Upper lobe of right lung (tissue), 1 donor: ENCODE measurements at places on chromosomes 5 and 9. TPM values are rescaled to one million over a fixed set of nuclear protein-coding genes. Genes with fewer than 3 reads are reported as not detected.
A peak's percentile ranks its signal among the peaks of the same experiment; 100 is the strongest.

DNA sequence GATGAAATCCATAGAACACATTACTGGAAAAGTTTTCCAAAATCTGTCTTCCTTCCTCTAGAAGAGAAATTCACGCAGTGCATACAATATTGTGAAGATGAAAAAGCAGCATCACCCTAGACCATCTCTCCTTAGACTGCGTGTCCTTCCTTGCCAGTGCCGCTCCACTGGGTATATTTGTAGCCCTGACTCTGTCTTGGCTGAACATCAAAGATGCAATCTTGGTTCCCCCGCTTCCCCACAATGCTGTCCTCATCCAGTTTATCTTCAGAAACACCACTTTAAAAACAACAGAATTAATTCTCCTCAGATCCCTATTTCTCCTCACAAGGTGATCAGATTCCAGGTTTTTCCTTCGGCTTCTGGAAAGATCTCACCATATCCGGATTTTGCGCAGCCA, 53.9 kb downstream of the ROR2 start:
- peaks cover 32% of the 10 kb centered on the region for H3K4me1 ChIP-seq
- no peak overlapping the region for H3K27ac ChIP-seq
- H3K36me3 ChIP-seq = no peaks in the 10 kb centered on the region

- H3K36me3 ChIP-seq = no peaks in the 10 kb centered on the region
- no peaks in the 10 kb centered on the region for H3K4me1 ChIP-seq
- DNase-seq = peak; percentile 56
Measured at GRCh38 chr9:134502266-134502791, 139.3 kb upstream of the COL5A1 start.

GRCh38 chr5:1765141-1765879, 34.3 kb downstream of the MRPL36 start:
- no peak overlapping the region for H3K27ac ChIP-seq
- no peaks in the 10 kb centered on the region for H3K4me1 ChIP-seq

DNA sequence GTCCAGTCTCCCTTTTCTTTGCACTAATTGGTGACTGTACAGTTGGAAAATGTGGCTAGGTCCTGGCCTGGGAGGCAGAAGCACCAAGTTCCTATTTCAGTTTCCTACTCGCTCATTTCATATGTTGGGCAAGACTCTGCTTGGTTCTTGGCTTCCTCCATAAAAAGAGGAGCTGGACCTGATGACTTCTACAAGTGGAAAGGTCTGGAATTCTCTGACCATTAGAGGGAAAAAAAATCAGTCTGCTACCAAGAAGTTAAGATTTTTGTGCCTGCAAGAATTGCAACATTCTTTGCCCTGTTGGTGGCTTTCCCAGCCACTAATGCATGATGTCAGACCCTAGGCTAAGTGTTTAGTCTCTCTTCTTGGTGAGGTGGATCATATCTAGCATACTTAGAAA, 91.5 kb downstream of the WDR41 start:
- no peaks in the 10 kb centered on the region for H3K4me1 ChIP-seq
- H3K36me3 ChIP-seq = no peaks in the 10 kb centered on the region
- no peaks in the 10 kb centered on the region for H3K27me3 ChIP-seq
- no peak overlapping the region for H3K27ac ChIP-seq
- H3K4me3 ChIP-seq = no peak overlapping the region

- peaks cover 11% of the 10 kb centered on the region for H3K4me1 ChIP-seq
- no peaks in the 10 kb centered on the region for H3K27me3 ChIP-seq
- H3K36me3 ChIP-seq = peaks cover 13% of the 10 kb centered on the region
- H3K4me3 ChIP-seq = no peak overlapping the region
Measured at GRCh38 chr9:92728831-92729734, 35.5 kb downstream of the BICD2 start.

DNA sequence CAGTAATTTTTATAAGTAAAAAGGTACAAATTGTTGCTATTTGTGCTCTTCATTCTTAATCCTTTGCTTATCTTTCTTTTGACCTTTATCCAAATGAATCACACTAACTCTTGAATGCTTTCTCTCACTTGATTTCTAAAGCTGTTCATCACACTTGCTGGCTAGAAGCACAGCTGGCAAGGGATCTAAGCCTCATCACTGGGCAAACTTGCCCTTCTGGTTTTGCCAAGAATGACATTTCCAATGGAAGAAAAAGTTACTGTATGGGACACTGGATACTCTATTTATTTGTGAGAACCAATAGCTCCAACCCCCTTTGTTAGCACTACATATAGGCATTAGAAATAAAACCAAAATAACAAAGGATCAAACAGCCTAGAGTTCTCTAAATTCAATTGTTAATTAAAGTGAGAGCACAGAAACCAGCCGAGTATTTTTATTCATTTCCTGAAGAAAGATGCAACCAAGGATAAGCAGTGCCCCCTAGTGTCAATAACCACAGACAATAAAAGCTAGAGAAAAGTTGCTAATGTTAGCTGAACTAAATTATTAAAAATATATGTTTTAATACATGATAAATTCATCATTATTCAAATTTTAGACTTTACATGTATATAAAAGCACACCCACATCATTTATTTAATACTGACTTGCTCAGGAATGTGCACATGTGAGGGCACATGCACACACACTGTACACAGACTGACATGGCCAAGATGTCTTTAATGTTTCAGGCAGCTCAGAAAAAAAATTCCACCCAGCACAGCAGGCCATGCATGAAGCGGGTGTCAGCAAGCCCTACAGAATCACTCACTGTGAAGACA, 59.8 kb upstream of the POU5F2 start:
- DNase-seq = no peak
- H3K4me1 ChIP-seq = no peaks in the 10 kb centered on the region
- no peak overlapping the region for H3K4me3 ChIP-seq

DNA sequence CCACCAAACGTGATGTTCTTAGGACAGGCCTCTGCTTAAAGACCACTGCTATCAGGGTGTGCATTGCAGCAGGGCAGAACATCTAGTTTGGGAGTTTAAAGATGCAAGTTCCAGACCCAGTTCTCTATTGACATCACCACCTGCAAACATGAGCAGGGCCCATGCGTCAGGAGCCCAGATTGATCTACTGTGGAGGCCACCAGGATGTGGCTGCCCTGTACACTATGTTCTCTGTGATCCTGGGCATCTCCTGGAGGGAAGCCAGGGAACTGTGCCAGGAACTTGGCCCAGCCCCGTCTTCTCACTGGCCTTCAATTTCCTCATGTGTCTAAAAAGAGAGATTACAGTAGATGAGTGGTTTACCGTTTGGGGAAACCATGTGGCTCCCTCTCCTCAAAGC, 87.1 kb downstream of the PDE6A start:
- peak; percentile 74 for DNase-seq
- H3K27ac ChIP-seq = peak overlapping the region; percentile 61

GRCh38 chr5:124685404-124685930, 61.0 kb downstream of the ZNF608 start:
- H3K27me3 ChIP-seq = no peaks in the 10 kb centered on the region
- peaks cover 11% of the 10 kb centered on the region for H3K4me1 ChIP-seq
- DNase-seq = no peak
- H3K36me3 ChIP-seq = no peaks in the 10 kb centered on the region
- no peak overlapping the region for H3K4me3 ChIP-seq

GRCh38 chr5:50694027-50694590, 27.7 kb downstream of the PARP8 start:
- no peaks in the 10 kb centered on the region for H3K36me3 ChIP-seq
- no peaks in the 10 kb centered on the region for H3K4me1 ChIP-seq
- DNase-seq = no peak
- H3K27me3 ChIP-seq = no peaks in the 10 kb centered on the region
- H3K4me3 ChIP-seq = no peak overlapping the region

GRCh38 chr5:113194591-113194990, 218.0 kb downstream of the DCP2 start:
- no peaks in the 10 kb centered on the region for H3K27me3 ChIP-seq
- H3K27ac ChIP-seq = no peak overlapping the region
- DNase-seq = no peak
- H3K4me1 ChIP-seq = no peaks in the 10 kb centered on the region
- no peak overlapping the region for H3K4me3 ChIP-seq
- H3K36me3 ChIP-seq = no peaks in the 10 kb centered on the region

DNA sequence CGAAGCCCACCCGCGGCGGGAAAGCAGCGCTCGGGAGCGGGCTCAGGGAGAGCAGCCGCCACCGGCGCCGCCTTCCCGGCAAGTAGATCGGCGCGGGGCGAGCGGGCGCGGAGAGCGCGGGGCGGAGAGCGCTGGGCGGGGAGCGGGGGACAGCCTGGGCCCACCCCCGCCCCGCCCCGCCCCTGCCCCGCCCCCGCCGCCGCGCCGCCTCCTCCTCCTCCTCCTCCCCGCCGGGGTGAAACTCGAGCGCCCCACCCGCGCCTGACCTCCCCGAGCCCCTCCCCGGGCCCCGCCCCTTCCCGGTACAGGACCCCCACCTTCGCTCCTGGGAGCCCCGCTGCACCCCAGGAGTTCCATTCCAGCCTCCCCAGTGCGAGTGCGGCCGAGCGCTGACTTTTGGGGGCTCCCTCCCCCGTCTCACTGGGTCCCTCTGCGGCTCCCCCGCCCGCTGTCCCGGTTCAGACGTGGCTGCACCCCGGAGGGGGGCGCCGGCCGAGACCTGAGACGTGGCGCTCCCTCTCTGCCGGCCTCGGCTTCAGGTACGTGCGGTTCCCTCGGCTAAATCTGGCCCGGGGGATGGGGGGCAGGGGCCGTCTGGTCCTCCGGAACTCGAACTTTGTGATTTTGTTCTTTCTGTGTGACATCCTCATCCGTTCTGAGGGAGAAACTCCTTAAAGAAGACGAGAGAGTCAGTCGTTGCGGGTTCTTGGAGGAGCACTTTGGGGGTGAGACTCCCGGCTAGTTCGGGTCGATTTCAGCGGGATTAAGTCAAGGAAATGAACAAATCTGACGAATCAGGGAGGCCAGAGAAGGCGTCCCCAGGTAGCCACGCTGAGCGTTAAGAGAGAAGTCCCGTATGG, at the start of gene SEMA5A:
SEMA5A (minus strand) TSS at position 84 of the 860 bp plus-strand sequence. CDS start 166,129 bp downstream, outside the sequence.
- peak; percentile 90 for DNase-seq
- no peaks in the 10 kb centered on the region for H3K4me1 ChIP-seq
- H3K4me3 ChIP-seq = peak within 1 kb of the TSS; percentile 56
- peaks cover 8% of the 10 kb centered on the region for H3K36me3 ChIP-seq

- H3K4me3 ChIP-seq = no peak overlapping the region
- no peaks in the 10 kb centered on the region for H3K27me3 ChIP-seq
- no peaks in the 10 kb centered on the region for H3K4me1 ChIP-seq
- DNase-seq = no peak
- no peak overlapping the region for H3K27ac ChIP-seq
Measured at GRCh38 chr9:86336058-86336457, 18.2 kb downstream of the TUT7 start.

DNA sequence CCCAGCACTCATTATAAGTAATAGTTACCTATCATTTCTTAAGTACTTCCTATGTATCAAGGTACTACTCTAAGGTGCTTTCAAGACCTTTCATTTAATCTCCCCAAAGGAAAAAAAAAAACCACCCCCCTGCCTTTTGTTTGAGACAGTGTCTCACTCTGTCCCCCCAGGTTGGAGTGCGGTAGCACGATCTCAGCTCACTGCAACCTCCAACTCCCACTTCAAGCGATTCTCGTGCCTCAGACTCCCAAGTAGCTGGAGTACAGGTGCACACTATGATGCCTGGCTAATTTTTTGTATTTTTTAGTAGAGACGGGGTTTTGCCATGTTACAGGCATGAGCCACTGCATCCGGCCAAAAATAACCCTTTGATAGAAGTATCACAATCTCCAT, 29.9 kb downstream of the SERINC5 start:
- H3K27ac ChIP-seq = no peak overlapping the region
- no peaks in the 10 kb centered on the region for H3K27me3 ChIP-seq
- no peak overlapping the region for H3K4me3 ChIP-seq
- DNase-seq = no peak
- peaks cover 10% of the 10 kb centered on the region for H3K4me1 ChIP-seq
- H3K36me3 ChIP-seq = no peaks in the 10 kb centered on the region

DNA sequence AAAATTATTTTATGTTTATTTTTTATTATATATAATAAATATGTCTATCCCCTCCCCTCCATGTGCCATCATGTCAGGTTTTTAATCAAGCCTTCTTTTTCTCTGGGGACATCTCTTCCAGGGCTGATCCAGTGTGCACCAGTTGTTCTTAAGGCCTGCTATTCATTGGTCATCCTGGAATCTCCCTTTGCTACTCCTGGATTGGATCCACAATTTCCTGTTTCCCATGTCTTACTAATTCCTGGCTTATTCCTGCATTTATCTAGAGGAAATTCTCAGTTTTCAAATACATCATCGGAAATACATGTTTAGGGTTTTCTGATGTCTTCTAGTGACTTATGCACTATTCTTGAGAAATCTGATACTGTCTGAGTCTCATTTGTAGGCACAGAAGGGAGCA, 56.8 kb downstream of the ANGPTL2 start:
- H3K36me3 ChIP-seq = no peaks in the 10 kb centered on the region
- H3K4me3 ChIP-seq = no peak overlapping the region
- peaks cover 14% of the 10 kb centered on the region for H3K4me1 ChIP-seq
- DNase-seq = no peak
- H3K27ac ChIP-seq = no peak overlapping the region
- no peaks in the 10 kb centered on the region for H3K27me3 ChIP-seq

GRCh38 chr5:139810341-139811273, 15.0 kb downstream of the PSD2 start:
- DNase-seq = peak; percentile 37
- peaks cover 15% of the 10 kb centered on the region for H3K27me3 ChIP-seq
- H3K4me1 ChIP-seq = no peaks in the 10 kb centered on the region

- H3K27me3 ChIP-seq = peaks cover 5% of the 10 kb centered on the region
- no peak overlapping the region for H3K4me3 ChIP-seq
- no peaks in the 10 kb centered on the region for H3K4me1 ChIP-seq
- H3K27ac ChIP-seq = no peak overlapping the region
- H3K36me3 ChIP-seq = no peaks in the 10 kb centered on the region
Measured at GRCh38 chr9:109463924-109464625, 34.0 kb downstream of the PTPN3 start.

DNA sequence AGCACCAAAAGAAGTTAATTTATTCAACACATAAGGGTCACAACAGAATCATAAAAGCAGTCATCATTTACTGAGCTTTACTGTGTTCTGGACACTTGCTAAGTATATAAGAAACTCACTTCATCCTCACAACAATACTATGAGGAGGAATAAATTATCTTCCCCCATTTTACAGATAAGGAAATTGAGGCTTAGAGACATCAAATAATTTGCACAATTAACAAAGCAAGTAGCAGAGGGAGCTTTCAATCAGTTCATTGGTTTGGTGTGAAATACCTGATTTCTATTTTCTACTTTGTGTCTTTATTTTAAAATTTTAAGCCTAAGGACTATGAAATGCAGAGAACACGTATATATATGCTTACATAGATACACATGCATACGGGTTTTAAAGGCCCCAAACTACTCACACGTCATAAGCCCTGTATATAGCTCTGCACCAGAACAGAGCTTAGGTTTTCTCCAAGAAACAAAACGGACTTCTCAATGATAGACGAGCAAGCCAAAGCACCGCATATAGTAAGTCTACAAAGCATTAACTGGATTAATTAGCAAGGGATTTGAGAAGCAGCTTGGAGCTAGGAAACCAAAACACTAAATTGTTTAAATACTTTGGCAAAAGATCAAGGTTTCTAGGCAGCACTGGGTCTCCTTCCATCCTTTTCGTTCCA, 95.6 kb downstream of the DENND1A start:
- no peak overlapping the region for H3K27ac ChIP-seq
- no peaks in the 10 kb centered on the region for H3K27me3 ChIP-seq
- H3K4me3 ChIP-seq = no peak overlapping the region

ADAMTS13 gene
- total RNA-seq = 2.0 TPM

ATP6V0E1 gene
- total RNA-seq = 326 TPM

SERF1B gene
- 22.9 TPM for total RNA-seq

DRD1 gene
- total RNA-seq = 0.58 TPM

OTP gene
- not detected for total RNA-seq

REEP2 gene
- total RNA-seq = 0.55 TPM

SLC1A1 gene
- 52.7 TPM for total RNA-seq

NMUR2 gene
- 2.1 TPM for total RNA-seq

ENTPD8 gene
- total RNA-seq = not detected

PCDHGC3 gene
- 109 TPM for total RNA-seq

DNAI1 gene
- not detected for total RNA-seq

GABRG2 gene
- total RNA-seq = not detected

PAPPA gene
- total RNA-seq = 2.9 TPM

PRRX2 gene
- total RNA-seq = 1.1 TPM

AP3B1 gene
- total RNA-seq = 32.9 TPM

MYMK gene
- not detected for total RNA-seq
